ENCODE measurements at places on chromosomes 7 and 10.

- no peak for DNase-seq
Observed at GRCh38 chr10:117652228-117653169, 110.0 kb downstream of the EMX2 start.

DNA sequence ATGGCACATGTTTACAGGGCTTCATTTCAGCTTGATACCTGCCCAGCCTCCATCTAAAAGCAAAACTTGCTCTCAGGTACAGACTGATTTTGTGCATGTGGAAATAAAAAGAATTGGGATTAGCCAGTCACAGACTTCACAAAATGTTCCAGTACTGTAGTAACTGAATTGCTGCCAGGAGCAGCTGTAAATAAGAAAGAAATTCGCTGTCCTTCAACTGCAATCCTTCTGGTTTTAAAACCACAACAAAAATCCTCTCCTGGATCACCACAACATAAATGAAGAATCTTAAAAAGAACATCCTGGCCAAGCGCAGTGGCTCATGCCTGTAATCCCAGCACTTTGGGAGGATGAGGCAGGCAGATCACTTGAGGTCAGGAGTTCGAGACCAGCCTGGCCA lies 3.9 kb upstream of the MIOS start:
- DNase-seq = no peak

DNA sequence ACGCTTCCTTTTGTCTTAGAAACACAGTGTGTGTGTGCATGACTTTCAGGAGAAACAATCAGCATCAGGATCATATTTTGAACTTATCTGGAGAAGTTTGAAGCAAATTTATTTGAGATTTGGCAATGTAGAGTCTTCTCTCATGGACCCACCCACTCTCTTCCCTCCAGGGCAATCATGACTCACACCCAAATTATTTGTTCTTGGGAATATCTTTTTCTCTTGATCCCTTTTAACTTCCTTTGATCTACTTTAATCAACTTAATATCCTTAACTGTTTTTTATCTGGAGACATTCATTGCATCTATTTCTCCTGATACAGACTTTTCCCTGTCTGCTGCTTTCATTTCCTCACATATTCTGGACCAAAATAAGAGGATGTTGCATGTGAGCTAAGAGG lies 1174.3 kb downstream of the GATA3 start:
- no peak for DNase-seq

DNA sequence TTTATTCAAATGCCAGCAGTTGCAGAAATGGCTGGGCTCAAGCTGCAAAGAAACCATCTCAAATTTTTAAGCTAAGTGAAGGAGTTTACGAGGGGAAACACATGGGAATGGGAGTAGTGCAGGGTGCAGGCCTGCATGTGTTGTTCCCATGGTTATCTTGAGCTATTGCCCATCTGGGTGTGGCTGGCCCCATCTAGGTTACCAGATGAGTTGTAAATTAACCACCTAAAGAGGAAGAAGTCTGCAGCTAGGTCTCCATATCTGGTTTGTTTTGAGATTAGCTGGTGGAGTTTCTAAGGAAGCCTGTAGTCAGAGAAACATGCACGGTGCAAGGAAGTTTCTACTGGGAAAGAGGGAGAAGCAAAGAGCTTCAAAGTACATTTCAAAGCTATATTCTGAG lies 23.3 kb upstream of the STEAP2 start:
- no peak for DNase-seq

DNA sequence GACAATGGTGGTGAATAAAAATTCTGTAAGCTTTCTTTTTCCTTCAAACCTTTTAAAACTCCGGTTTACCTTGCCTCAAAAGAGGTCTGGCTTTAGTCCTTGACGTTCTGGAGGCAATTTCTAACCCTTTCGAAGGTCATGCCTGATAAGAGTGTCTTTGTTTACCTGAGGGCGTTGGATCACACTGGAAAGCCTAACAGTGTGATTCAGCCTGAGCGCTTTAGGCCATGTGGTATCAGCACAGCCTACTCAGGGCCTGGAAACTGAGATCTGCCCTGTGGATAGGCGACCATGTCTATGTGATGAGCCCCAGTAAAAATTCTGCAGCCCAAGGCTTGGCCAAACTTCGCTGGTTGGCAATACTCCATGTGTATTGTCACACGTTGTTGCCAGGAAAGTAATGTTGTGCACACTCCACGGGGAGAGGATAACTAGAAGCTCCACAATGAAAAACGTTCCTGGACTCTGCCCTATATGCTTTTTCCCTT lies 10.7 kb downstream of the CCDC6 start:
- no peak for DNase-seq

- no peak for DNase-seq
Observed at GRCh38 chr7:154794147-154794780, 208.7 kb downstream of the PAXIP1 start.

- no peak for DNase-seq
Observed at GRCh38 chr7:27118580-27118979, 12.0 kb downstream of the HOXA4 start.

DNA sequence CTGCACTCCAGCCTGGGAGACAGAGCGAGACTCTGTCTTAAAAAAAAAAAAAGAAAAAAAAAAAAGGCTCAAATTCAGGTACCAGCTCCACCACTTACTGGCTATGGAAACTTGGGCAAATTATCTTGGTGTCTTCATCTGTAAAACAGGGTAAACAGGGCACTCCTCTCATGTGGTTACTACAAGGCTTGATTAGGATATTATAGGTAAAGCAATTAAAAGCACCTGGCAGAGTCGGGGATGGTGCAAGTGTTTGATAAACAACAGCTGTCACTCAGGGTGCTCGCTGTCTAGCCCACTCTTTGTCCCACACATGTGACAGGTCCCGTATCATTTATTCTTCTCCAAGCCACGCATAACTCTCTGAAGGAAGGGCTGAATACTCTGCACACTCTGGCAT lies 96.9 kb downstream of the SORBS1 start:
- no peak for DNase-seq

DNA sequence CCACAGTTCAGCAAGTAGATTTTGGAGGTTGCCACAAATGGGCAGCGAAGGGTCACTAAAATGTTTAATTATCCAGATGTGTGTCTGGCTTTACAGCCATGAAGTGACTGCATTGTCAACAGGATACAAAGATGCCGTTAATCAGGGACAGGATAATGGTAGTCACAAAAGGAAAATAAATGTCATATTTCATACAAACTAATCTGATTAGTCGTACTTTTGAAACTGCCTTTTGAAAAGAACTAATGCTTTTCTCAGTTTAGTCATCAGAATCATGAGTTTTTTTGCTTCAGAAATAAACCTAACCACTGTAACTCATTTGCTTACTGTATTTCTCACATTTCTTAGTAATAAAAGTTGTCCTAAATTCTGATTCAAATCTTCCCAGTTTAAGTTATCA lies 22.2 kb upstream of the WNT16 start:
- DNase-seq = no peak

DNA sequence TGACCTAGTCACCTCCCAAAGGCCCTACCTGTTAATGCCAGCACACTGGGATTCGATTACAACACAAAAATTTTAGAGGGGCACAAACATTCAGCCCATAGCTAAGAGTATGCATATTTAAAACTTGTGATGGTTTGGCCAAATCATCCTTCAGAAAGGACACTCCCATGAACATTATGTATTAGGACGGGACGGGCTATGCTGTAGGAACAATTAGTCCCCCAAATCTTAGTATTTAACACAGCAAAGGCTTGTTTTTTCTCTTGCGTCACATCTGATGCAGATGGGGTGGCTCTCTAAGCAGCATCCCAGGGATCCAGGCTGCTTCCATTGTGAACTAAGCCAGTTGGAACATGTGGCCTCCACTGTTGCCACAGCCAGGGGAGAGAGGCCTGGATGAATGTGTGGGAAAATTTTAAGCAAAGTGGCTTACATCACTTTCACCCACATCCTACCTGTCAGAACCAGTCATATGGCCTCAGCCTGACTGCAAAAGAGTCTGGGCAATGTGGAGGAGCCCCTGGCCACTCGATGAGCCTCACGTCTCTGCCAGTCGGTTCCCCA lies 26.6 kb downstream of the CHST3 start:
- no peak for DNase-seq

DNA sequence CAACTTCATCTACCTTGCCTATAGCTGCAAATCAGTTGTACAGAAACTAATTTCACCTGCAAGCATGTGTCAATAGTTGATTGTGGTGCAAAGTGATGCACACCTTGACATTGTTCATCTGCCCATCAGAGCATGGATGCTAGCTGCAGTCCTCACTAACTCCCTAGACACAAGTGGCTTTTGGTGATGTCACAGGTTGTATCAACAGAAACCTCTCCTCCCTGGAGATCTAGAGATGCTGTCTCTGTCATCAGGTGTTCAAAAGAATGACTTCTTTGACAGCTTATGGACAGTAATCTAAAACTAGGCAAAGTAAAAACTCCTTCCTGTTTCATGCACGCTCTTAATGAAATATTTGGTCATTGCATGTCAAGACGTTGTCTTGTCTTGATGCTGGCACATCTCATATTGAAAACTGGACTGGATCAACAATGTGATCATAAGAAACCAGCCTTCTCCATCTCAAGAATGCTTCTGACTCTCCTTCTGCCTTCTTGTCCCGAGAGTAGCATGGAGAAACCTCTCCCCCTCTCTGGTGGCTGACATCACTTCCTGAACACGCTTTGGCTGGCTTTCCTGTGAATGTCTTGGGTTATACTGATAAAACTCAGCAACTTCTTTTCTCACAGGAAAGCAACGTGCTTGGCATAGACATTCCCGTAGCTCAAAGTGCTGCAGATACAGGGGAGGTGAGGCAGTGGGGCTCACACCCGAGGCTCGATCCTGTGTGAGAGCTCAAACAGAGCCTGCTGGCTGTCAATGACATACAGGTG lies 176.2 kb upstream of the CDCA7L start:
- no peak for DNase-seq

- no peak for DNase-seq
Observed at GRCh38 chr7:114788706-114789105, 133.2 kb upstream of the MDFIC start.

GRCh38 chr7:1872191-1873069 lies 202.4 kb downstream of the ELFN1 start:
- no peak for DNase-seq

GRCh38 chr10:62794306-62794705 lies 10.2 kb upstream of the ADO start:
- no peak for DNase-seq

GRCh38 chr7:67462781-67463191 lies 466.2 kb downstream of the TYW1 start:
- no peak for DNase-seq

GRCh38 chr10:103802637-103803353 lies 52.6 kb downstream of the SH3PXD2A start:
- DNase-seq = no peak

- no peak for DNase-seq
Observed at GRCh38 chr10:6458814-6459213, 121.3 kb downstream of the PRKCQ start.

- DNase-seq = no peak
Observed at GRCh38 chr10:110337906-110338305, 33.2 kb upstream of the SMNDC1 start.

GRCh38 chr7:158284121-158284520 lies 303.5 kb downstream of the PTPRN2 start:
- no peak for DNase-seq

GRCh38 chr7:138776166-138776833 lies 21.5 kb upstream of the TMEM213 start:
- DNase-seq = no peak

- DNase-seq = no peak
Observed at GRCh38 chr7:44764665-44765578, 16.3 kb downstream of the ZMIZ2 start.

- DNase-seq = no peak
Observed at GRCh38 chr7:156616269-156617202, 24.0 kb upstream of the RNF32 start.

DNA sequence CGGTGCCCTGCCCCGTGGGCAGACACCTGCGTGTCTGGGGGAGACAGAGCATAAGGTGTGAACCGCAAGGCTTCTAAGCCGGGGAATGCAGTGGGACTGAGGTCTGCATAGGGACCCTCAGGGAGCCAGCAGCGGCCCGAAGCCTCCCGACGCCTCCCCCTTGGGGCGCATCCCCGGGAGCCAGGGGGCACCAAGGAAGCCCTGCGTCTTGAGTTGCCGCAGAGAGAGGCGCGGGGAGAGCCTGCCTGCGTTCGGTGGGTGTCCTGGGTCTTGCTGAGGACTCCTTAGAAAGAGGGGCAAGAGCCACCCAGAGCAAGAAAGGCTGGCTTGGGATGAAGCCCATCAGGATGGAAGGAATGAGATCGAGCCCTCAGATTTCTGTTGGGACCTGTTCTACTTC lies 18.2 kb upstream of the UNCX start:
- DNase-seq = no peak

DNA sequence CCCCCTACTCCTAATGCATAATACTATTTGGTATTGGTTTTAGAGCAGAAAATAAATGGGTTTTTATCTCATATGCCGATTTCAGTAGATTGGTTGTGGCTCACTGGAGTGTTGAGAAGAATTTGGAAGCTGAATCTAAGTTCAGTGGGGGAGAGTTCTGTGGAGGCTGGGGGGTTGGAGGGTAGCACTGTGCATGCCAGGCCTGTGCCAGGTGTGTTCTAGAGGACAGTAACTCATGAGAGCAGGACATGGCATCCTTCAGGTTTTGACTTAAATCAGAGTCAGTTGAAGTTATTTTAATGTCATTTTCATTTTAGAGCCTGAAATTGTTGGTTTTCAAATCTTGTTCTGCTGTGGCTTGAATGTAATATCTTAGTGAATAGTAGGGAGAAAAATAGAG lies 79.5 kb downstream of the EEPD1 start:
- no peak for DNase-seq

- no peak for DNase-seq
Observed at GRCh38 chr10:23499372-23500132, 60.7 kb downstream of the OTUD1 start.

DNA sequence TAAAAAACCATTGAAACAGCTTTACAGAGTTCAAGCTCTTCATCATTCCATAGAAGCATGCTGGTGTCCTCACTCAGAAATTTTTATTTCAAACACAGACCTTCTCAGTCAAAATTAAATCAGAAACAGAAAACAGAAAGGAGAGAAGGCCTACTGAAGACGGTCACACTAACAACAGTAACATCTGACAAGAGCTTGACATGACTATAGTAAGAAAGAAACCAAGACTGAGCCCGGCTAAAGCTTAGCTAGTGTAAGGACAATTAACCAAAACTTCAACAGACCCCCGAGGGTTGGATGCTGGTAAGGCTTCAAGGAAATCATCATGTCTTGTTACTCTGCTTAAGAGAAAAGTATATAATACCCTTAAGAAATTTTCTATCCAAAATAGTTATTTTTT lies 38.6 kb downstream of the MTPN start:
- no peak for DNase-seq

GRCh38 chr7:49125246-49125645 lies 200.9 kb downstream of the CDC14C start:
- no peak for DNase-seq
